ENCODE measurements at places on chromosomes 5 and 9.

GRCh38 chr9:131126059-131126426 is 657 bp downstream of the NUP214 start:
- DNase-seq, result no peak

- no peak for DNase-seq
Observed at GRCh38 chr5:73298772-73299630, 126.0 kb downstream of the TMEM174 start.

GRCh38 chr5:150192462-150192861 is 2.6 kb downstream of the SLC6A7 start:
- no peak for DNase-seq

DNA sequence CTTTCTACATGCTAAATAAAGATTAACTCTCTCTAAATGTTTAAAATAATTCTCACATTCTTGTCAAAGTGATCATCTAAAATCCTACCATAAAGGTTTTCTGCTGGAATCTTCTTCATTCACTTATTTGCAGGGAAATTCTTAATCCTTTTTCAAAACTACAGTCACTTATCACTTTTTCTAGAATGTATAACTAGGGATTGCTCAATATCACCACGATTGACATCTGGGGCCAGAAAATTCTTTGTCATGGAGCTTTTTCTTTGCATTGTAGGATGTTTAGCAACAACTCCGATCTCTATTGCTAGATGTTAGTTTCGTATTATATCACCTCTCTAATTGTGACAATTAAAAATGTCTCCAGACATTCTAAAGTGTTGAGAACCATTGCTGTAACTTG is 344.9 kb upstream of the PIK3R1 start:
- DNase-seq, result no peak

DNA sequence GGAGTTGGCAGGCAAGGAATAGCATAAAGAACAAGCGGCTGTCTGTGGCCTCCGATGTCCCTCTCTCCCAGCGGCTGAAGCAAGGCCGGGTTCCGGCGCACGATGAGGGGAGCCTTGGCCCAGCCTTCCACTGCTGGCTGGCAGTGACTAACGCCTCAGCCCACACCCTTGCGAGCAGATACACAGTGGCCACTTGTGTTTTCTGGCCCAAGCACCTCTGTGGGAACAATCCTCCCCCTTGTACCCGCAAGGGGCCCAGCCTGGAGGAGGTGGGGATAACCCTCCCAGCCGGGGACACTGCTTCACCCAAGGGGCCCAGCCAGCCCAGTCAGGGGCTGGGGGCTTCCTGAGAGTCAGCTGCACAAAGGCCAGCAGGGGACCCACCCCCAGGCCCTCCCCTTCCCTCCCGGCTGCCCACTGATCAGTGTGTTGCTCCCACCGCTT is 23.2 kb downstream of the STK10 start:
- DNase-seq, result no peak

DNA sequence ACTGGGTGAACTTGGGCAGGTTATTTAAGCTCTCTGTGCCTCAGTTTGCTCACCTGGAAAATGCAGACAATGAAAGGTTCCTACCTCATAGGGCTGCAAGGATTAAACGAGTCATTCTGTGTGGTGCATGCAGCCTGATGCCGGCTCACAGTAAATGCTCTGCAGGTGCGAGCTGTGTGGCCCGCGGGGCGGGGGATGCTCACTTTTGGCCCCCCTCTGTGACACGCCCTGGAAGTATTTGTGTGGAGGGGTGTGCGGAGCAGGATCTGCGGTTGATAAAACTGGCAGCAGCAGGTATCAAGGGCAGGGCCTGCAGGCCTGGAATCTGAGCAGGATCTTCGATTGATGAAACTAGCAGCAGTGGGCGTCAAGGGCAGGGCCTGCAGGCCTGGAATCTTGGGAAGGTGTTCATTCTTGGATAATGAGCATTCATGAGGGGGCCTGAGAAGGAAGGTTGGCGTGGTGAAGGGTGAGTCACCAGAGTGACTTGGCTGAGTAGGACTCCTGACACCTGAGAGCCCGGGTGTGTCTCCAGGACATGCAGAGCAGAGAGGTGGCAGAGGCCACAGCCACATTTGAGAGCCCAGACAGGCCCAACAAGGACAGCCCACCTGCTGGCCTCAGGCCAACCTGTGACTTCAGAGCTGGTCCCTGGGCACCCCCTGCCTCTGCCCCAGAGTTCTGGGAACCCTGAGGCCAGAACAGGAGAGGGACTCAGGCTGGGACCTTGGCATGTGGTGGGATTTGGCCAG is 11.9 kb downstream of the UNC5A start:
- no peak for DNase-seq

DNA sequence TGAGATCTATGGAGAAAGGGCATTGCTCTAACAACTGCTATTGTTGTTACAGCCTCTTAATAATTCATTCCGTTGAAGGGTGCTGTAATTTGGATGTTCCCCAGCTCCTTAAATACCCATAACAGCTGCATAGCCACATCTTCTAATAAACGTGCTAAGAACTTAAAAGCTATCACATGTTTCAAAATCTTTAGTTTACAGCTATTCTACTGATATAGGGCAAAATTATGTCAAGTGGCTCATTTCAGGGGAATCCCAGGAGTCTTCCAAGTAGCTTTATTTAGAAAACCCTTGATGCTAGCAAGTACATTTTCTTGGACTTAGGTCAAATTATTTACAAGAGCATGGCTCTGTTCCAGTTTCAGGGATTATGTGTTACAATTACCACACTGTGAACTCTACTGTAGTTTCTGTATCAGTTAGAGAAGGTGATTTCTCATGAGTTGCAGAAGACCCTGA is 990.4 kb upstream of the ACO1 start:
- no peak for DNase-seq

- no peak for DNase-seq
Observed at GRCh38 chr5:105953616-105954015, 1717.1 kb downstream of the EFNA5 start.

GRCh38 chr9:121360601-121361374 is 9.3 kb downstream of the STOM start:
- DNase-seq, result no peak

GRCh38 chr5:883475-884181 is 9.0 kb downstream of the BRD9 start:
- no peak for DNase-seq

GRCh38 chr9:33140401-33141360 is 26.5 kb downstream of the B4GALT1 start:
- no peak for DNase-seq
